ENCODE measurements at places on chromosomes 12 and 14. TPM values are rescaled to one million over a fixed set of nuclear protein-coding genes. Genes with fewer than 3 reads are reported as not detected.

DNA sequence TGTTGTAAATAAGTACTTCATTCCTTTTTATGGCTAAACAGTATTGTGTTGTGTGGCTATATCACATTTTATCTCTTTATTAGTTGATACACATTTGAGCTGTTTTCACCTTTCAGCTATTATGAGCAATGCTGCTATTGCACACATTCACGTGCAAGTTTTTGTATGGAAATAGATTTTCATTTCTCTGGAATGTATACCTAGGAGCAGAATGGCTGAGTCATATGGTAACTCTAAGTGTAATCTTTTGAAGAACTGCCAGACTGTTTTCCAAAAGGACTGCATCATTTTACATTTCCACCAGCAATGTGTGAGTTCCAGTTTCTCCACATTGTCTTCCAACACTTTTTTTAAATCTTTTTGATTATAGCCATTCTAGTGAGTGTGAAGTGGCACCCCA lies 134.0 kb downstream of the SRGAP1 start:
- no peak overlapping the region for H3K4me3 ChIP-seq
- no peak for DNase-seq
- no peaks in the 10 kb centered on the region for H3K36me3 ChIP-seq
- no peaks in the 10 kb centered on the region for H3K4me1 ChIP-seq

DNA sequence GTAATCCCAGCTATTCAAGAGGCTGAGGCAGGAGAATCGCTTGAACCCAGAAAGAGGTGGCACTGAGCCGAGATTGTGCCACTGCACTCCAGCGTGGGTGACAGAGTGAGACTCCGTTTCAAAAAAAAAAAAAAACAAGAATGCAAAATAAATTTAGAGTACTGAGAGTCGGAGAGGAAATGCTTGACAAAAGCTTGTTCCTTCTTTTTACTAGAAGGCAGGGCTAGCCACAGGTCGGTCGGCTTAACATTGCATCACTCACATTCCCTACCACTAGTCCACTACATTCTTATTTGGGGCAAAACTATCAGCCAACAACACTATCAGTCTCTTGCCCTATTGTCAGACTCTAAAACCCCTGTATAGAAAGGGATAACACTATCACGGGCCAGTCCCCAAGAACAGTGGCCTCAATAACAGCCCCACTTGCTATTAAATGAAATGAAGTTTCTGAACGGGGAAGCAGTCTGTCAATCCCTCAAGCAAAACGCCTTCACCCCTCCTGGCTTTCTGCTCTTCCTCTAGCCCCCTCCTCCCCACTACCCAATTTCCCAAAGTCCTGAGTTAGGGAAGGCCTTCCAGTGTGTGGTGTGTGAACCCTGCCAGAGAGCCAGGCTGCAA lies 1.0 kb downstream of the RNF41 start:
- H3K4me1 ChIP-seq: peaks cover 18% of the 10 kb centered on the region
- peak overlapping the region; percentile 99 for H3K27ac ChIP-seq
- DNase-seq: peak; percentile 72
- no peaks in the 10 kb centered on the region for H3K36me3 ChIP-seq
- no peaks in the 10 kb centered on the region for H3K27me3 ChIP-seq

DNA sequence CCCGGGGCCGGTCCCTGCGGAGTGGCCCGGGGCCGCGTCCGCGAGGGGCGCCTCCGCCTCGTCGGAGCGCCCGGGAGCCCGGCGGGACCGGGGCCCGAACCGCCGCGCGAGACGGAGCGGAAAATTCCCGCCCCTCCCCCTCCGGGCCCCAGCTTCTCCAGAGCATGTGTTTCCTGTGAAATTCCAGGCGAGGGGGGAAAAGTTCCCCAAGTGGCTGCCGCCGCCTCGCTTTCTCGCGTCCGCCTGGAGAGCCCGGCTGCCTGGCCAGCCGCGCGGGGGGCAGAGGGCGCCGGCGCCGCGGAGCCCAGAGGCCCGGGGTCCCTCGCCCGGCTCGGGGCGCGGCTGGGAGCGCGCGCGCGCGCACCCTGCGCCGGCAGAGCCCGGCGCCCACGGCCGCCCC lies 904 bp downstream of the CACNA1C start:
- peak overlapping the region; percentile 34 for H3K4me3 ChIP-seq
- no peaks in the 10 kb centered on the region for H3K36me3 ChIP-seq
- peak; percentile 37 for DNase-seq
- no peak overlapping the region for H3K27ac ChIP-seq
- no peaks in the 10 kb centered on the region for H3K4me1 ChIP-seq

GRCh38 chr14:33834466-33835260 lies 116.2 kb downstream of the EGLN3 start:
- DNase-seq: no peak
- H3K4me3 ChIP-seq: no peak overlapping the region
- H3K4me1 ChIP-seq: no peaks in the 10 kb centered on the region
- H3K36me3 ChIP-seq: no peaks in the 10 kb centered on the region
- no peak overlapping the region for H3K27ac ChIP-seq
- no peaks in the 10 kb centered on the region for H3K27me3 ChIP-seq

GRCh38 chr14:77794357-77794756 lies 5.6 kb upstream of the ADCK1 start:
- no peak for DNase-seq
- no peaks in the 10 kb centered on the region for H3K27me3 ChIP-seq
- H3K27ac ChIP-seq: no peak overlapping the region
- H3K4me3 ChIP-seq: no peak overlapping the region

- H3K27ac ChIP-seq: no peak overlapping the region
- H3K27me3 ChIP-seq: no peaks in the 10 kb centered on the region
- H3K36me3 ChIP-seq: no peaks in the 10 kb centered on the region
- H3K4me3 ChIP-seq: peak overlapping the region; percentile 40
Observed at GRCh38 chr14:95143808-95144620, 13.3 kb downstream of the DICER1 start.

- H3K27ac ChIP-seq: no peak overlapping the region
- DNase-seq: no peak
- H3K27me3 ChIP-seq: no peaks in the 10 kb centered on the region
- H3K36me3 ChIP-seq: no peaks in the 10 kb centered on the region
- peaks cover 42% of the 10 kb centered on the region for H3K4me1 ChIP-seq
- H3K4me3 ChIP-seq: no peak overlapping the region
Observed at GRCh38 chr14:101873991-101874390, 90.4 kb upstream of the DYNC1H1 start.

DNA sequence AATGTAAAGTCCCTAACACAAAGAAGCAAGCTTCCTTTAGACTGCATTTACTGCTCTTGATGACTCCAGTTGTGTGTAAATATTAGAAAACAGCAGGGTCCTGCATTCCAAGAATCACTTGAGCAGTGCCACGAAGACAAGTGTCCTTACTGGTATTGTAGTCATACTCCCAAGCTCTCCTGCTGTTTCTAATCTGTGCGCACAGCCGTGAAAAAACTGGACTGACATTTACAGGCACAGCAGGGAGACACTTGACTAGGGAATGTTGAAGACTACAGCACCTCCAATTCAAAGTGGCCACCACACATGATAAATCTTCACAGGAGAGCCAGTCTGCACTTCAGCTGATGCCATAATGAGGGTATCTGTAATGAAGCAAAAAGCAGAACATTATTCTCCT lies 91.4 kb downstream of the VRK1 start:
- H3K27ac ChIP-seq: no peak overlapping the region
- H3K27me3 ChIP-seq: no peaks in the 10 kb centered on the region
- no peak overlapping the region for H3K4me3 ChIP-seq
- H3K4me1 ChIP-seq: no peaks in the 10 kb centered on the region
- H3K36me3 ChIP-seq: no peaks in the 10 kb centered on the region

- no peak overlapping the region for H3K27ac ChIP-seq
- no peaks in the 10 kb centered on the region for H3K27me3 ChIP-seq
- DNase-seq: no peak
- H3K4me1 ChIP-seq: no peaks in the 10 kb centered on the region
- H3K4me3 ChIP-seq: no peak overlapping the region
- H3K36me3 ChIP-seq: no peaks in the 10 kb centered on the region
Observed at GRCh38 chr12:67477681-67478265, 170.8 kb upstream of the DYRK2 start.

- no peaks in the 10 kb centered on the region for H3K4me1 ChIP-seq
- H3K36me3 ChIP-seq: no peaks in the 10 kb centered on the region
- no peak overlapping the region for H3K27ac ChIP-seq
- peaks cover 10% of the 10 kb centered on the region for H3K27me3 ChIP-seq
- no peak for DNase-seq
- no peak overlapping the region for H3K4me3 ChIP-seq
Observed at GRCh38 chr12:129909051-129910020, 5.5 kb upstream of the TMEM132D start.

DNA sequence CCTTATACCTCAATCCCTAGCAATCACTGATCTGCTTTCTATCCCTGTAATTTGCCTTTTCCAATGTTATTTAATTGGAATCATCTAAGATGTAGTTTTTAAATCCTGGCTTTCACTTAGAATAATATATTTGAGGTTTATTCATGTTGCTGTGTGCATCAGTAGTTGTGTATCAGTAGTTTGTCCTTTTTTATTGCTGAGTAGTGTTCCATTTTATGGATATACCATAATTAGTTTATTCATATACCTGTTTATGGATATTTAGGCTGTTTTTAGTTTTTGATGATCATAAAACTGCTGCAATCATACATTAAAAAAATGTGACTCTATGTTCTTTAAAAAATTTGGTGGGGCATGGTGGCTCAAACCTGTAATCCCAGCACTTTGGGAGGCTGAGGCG lies 43.7 kb downstream of the FUT8 start:
- H3K4me1 ChIP-seq: no peaks in the 10 kb centered on the region
- no peaks in the 10 kb centered on the region for H3K36me3 ChIP-seq
- DNase-seq: no peak
- H3K27ac ChIP-seq: no peak overlapping the region
- H3K4me3 ChIP-seq: no peak overlapping the region
- no peaks in the 10 kb centered on the region for H3K27me3 ChIP-seq

DNA sequence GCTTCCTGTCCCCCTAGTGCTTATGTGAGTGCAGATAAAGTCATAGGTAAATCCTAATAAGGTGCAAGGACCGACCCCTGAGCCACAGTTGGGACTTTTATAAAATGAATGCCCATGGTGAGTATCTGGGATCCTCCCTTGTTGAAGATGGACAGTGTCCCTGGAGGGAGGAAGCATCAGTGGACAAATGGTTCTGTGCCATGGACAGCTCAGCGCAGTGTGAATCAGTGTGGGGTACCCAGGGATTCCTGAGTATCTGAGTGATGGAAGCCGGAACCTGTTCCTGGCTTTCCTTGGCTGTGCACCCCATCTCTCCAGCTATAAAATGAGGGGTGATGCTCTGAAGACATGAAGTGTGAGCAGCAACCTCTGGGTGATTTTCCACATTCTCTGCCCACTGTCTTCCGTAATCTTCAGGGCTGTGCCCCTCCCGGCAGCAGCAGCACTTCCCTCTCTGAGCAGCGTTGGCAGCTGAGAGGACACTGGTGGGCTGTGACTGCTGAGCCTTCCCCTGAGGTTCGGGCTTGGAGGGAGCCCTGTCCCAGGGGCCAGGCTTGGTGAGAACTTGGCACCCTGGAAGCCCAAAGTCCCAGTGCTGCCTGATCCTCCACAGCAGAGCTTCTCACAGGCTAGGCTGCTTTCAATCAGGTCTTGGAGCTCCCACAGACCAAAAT lies 25.0 kb downstream of the VCPKMT start:
- DNase-seq: no peak
- peaks cover 15% of the 10 kb centered on the region for H3K4me1 ChIP-seq
- H3K27me3 ChIP-seq: no peaks in the 10 kb centered on the region

DNA sequence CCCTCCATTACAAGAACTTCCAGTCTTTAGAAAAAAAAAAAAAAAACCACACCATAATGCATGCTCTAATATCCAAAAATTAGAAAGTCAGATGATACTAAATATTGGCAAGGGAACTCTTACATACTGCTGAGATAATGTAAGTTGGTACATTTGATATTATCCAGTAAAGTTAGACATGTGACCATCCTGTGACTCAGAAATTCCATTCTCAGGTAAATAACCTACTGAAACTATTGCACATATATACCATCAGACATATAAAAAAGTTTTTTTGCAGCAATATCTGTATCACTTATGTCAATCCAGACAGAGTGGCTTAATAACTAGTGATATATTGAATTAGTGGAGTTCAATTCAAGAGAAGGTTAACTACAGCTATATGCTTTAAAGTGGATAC lies 63.5 kb downstream of the KITLG start:
- no peak for DNase-seq
- no peak overlapping the region for H3K27ac ChIP-seq
- no peaks in the 10 kb centered on the region for H3K27me3 ChIP-seq
- no peaks in the 10 kb centered on the region for H3K4me1 ChIP-seq
- H3K4me3 ChIP-seq: no peak overlapping the region
- H3K36me3 ChIP-seq: no peaks in the 10 kb centered on the region

- H3K27me3 ChIP-seq: peaks cover 3% of the 10 kb centered on the region
- H3K4me3 ChIP-seq: no peak overlapping the region
- H3K4me1 ChIP-seq: no peaks in the 10 kb centered on the region
- H3K27ac ChIP-seq: no peak overlapping the region
Observed at GRCh38 chr12:4858386-4858785, 51.3 kb upstream of the KCNA1 start.

DNA sequence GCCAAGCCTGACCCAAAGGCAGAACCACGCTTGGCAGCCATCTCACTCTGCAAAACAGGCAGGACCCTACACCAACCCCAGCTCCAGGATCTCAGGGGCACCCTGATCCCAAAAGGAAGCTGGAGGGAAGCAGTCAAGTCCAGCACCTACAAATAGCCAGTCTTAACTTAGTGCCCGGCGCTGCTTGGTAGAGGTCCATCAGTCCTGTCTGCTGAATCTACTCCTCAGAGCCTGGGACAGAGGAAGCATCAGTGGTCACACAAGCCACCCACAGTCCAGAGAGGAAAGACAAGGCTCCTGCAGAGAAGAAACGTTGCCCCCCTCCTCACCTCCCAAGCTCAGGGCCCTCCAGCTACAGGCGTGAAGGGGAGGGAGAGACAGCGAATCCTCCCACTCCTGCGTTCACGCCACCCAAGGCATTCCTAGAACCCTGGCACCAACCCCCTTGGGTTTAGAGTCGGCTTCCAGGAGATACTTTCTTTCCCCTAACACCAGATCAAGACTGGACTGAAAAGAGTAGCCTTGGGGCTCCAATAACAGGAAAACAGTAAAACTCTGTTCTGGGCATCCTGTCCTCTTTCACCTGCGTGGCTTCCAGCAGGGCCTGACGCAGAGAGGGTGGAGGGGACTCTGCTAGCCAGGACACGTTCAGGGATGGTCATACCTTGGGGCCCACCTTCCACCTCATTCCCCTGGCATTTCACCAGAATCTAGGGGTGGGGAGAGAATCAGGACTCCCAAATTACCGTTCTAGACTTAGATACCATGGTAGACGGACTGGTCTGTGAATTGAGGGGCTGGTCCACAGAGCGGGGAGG lies 1.2 kb downstream of the PXN start:
- peaks cover 54% of the 10 kb centered on the region for H3K4me1 ChIP-seq
- no peak for DNase-seq
- H3K27me3 ChIP-seq: no peaks in the 10 kb centered on the region
- peak overlapping the region; percentile 70 for H3K27ac ChIP-seq
- no peaks in the 10 kb centered on the region for H3K36me3 ChIP-seq

SIX6 gene
- not detected for total RNA-seq

FITM1 gene
- 11.9 TPM for total RNA-seq

UNC79 gene
- total RNA-seq: 3.2 TPM

NOXRED1 gene
- total RNA-seq: 0.69 TPM

PRB3 gene
- total RNA-seq: not detected

SERPINA4 gene
- total RNA-seq: 0.06 TPM

A2ML1 gene
- 1.4 TPM for total RNA-seq

Measured in adrenal gland (tissue), 19 donors.